Suppressor macrophage treated with lipopolysaccharide for 4 hours (primary cell): ENCODE measurements at places on chromosomes 7 and 10.
A peak's percentile ranks its signal among the peaks of the same experiment; 100 is the strongest.

- DNase-seq = no peak
These were observed 98.2 kb downstream of the ANK3 start for GRCh38 chr10:60291344-60291930.

- no peak for DNase-seq
These were observed 647.9 kb downstream of the CNTNAP2 start for GRCh38 chr7:146764458-146764857.

DNA sequence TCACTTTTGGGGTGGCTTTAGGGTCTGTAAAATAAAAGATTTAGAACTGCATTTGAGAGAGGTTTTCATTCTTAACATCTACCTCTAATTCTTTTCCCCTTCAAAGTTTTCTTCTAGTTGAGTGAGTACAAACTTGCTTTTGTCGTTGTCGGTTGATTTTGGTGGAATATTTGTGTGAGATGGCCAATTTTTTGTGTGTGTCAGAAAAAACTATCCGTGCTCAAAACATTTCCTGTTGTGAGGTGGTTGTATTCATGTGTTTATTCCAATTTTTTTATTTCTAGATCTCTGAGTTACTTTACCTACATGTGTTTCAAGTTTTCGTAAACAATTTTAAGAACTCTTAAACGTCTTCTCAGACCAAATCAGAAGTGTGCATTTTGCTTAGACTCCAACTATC lies 1.6 kb downstream of the AHR start:
- no peak for DNase-seq

DNA sequence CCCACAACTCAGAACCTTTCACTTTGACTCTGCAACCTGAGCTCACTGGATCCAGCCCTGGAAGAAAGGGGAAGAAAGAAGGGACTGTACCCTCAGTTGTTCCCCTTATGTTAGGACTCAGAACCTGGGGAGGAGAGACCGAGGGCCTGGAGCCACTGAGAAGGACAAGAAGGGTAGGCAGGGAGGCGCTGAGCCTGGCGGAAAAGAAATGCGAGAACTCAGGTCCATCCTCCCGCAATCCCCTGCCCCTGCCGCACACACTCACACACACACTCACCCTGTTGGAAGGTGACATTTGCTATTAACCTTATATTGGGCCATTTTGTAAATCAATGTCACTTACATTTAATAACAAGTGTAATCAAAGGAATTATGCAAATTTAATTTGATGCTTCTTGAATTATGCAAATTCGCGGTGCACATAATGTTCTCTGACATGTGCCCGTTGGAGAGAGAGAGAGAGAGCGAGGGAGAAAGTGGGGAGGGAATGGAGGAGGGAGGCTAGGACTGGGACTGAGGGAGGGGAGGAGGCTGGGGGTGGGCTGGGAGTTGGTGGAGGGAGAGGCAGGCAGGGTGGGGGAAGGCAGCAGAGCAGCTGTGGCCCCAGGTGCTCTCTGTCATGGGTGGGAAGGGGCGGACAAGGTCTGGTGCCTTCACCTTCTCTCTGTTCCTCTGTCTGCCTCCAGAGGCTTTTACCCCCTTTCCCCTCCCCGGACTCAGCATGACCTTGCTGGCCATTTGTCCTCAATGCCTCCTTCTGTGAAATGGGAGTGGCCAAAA lies 99.6 kb upstream of the PAX2 start:
- no peak for DNase-seq

- DNase-seq = no peak
These were observed 146.3 kb upstream of the GPR26 start for GRCh38 chr10:123519861-123520260.

- DNase-seq = no peak
These were observed 62.4 kb upstream of the MKRN1 start for GRCh38 chr7:140541513-140542227.

DNA sequence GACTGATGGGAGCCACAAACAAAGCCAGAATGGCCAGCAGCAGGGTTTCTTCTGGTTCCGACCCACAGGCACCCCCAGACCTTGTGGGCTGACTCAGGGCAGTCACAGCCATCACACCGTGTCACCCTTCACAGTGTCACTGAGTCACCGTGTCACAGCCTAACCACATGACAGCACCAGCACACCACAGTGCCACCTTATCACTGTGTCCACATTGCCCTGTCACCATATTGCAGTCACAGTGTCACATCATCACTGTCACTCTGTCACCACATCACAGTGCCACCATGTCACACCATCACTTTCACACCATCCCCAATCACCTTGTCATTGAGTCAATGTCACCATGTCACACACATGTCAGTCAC lies 77.0 kb downstream of the OAT start:
- peak; percentile 72 for DNase-seq

DNA sequence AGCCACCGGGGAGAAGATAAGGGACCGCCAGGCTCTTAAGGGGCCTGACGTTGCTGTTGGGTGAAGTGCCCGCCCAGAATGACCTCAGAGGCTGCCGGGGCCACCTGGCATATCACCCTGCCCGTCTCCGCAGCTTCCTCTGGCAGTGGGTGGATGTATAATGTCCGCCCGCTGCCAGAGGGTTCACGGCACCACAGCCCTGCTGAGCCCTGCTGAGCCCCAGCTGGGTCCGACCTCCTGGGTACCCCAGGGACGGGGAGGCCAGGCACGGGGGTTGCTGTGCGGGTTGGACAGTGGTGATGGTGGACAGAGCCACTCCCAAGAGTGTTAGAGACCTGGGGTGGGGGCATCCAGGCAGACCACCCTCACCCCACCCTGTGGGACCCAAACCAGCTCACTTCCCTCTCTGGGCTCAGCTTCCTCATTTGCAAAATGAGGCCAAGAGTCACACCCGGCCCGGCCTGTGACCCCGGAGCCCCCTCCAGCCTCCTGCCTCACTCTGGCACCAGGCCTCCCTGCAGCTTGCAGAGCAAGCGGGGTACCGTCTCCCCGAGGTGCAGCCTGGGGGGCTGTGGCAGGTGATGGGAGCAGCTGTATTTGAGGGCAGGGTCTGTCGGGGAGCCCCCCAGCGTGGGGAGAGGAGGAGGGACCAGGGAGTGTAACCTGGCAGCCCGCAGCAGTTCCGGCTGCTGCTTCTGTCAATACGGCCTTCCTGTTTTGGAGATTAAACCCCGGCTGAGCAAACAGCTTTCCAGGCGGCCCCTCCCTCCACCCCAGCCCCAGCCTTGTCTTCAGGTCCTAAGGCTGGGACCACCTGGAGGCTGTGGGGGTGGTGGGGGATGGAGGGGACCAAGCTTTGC lies 8.4 kb upstream of the LFNG start:
- peak; percentile 53 for DNase-seq

DNA sequence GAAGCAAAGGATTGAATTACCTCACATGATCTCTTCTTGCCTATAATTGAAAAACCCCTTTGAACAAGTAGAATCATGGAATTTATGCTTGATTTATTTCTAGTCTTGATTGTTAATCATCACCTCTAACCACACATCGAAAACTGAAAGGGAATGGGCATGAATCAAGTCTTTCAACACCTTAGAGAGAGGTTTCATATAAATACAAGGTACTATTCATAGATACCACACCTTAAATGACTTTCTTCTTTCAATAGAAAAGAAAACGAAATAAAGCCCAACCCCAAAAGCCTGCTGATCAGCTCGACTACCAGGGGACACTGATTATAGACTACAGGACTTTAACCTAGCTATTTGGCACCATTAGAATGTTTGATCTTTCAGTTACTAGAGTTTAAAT lies 128.6 kb upstream of the PTPRZ1 start:
- no peak for DNase-seq

DNA sequence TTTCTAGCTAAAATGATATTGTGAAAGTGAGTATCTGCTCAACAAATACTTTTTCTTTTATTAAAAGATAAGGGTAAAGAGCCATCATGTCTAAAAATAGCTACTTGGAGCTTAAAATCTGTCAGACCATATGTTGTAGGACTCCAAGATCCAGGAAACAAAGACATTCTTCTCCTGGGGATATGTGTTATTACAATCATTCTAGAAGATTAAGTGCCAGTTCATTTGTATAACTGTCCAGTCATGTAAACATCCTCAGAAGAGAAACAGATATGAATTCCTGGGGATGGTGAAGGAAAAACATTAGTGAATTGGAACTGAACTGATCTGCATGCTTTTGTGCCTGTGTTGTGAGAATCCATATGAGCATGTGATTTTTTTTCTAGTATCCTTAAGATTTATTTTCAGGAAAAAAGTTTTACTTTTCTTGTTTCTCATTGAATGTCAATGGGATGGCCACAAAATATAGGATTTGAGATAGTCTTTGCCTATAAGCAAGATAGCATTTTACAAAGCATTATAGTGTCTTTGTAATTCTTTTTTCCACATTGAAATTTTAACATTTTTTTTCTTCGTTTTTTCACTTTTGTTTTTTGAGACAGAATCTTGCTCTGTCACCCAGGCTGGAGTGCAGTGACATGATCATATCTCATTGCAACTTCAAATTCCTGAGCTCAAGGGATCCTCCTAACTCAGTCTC lies 14.4 kb upstream of the MTERF1 start:
- DNase-seq = no peak

GRCh38 chr7:131197920-131198615 lies 129.6 kb upstream of the MKLN1 start:
- DNase-seq = no peak

- DNase-seq = no peak
These were observed 234.5 kb downstream of the PARD3 start for GRCh38 chr10:34580643-34581042.

GRCh38 chr7:65966146-65966545 lies 15.9 kb downstream of the GUSB start:
- DNase-seq = no peak

DNA sequence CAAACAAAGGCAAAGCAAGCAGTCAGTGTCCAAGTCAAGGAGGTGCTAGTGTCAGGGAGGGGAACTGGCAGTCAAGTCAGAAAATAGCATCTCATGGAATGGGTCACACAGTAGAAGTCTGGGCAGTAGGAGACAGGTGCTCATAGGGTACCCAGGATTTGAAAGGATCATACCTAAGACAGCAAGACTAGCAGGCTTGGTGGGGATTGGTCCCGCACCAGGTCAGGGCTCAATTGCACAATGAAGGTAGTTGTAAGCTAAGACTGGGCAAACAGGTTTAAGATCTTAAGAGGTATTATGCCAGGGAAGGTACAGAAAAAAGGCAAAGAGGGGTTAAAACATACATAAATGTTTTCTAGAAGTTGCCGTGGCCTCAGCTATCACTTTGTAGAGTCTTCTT lies 181.4 kb upstream of the ETV1 start:
- DNase-seq = no peak

GRCh38 chr10:124266468-124267230 lies 152.1 kb downstream of the OAT start:
- DNase-seq = peak; percentile 68

DNA sequence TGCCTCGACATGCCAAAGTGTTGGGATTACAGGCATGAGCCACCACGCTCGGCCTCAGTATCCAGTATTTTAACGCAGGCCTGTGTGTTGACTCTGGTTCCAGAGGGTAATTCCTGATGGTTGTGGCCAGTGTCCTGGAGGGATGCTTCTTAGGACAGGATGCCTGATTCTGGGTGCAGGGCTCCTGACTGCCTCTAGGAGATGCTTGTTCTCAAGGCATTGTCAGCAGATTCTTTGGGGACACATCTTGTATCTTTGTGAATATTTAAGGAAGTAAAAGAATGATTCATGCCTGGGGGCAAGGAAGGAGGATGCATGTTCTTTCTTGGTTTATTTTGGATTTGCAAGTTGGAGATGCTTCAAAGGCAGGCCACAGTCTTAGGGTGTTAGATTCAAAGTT lies 2.2 kb downstream of the ZDHHC4 start:
- DNase-seq = peak; percentile 80

DNA sequence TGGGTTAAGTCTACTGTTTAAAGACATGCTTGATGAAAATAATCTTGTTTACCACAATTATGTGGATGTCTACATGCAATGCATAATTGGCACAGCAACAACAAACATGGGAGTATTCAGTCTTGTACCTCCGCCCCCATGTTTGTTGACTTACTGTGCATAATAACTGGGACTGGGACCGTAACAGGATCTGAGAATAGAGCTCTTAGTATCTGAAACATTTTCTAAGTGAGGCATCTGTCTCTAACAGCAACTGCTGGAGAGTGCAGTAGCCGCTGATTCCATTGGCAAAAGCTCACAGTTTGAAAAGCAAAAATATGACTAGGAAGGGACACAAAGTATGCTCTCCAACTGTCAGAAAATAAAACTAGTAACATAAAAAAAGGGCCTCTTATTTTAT lies 61.6 kb downstream of the ENO4 start:
- no peak for DNase-seq

- no peak for DNase-seq
These were observed 228.4 kb downstream of the PLXNA4 start for GRCh38 chr7:132347858-132348257.

DNA sequence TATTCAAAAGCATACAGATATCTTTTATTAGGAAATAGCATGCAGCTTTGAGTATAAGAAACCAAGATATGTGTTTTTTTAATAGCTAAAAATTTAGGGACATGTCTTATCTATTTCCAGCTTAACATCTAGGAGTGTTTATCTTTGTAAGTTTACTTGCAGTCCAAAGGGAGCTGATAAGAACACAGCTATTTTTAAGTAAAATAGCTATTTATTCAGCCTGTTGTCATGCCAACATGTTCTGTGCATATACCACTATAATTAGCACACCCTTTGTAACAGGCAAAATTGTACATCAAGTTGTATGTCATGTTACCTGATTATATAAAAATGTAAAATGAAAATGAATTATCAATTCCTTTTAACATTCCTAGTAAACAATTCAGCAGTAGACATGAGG lies 29.6 kb downstream of the FAM133B start:
- DNase-seq = no peak
